ENCODE measurements at places on chromosomes 1 and 21. TPM values are rescaled to one million over a fixed set of nuclear protein-coding genes. Genes with fewer than 3 reads are reported as not detected.

Gene OR2T2
- total RNA-seq: not detected

Gene MROH9
- total RNA-seq: under 0.01 TPM

Gene CLCNKA
- total RNA-seq: not detected

Gene MYOG
- not detected for total RNA-seq

Gene SYF2
- total RNA-seq: 41.5 TPM

Gene SH2D1B
- not detected for total RNA-seq

Gene SAMD11
- 7.7 TPM for total RNA-seq

Gene CCDC17
- total RNA-seq: 1.5 TPM

Gene TRAPPC3
- total RNA-seq: 93.4 TPM

Gene BARHL2
- not detected for total RNA-seq

Gene TMEM200B
- 10.6 TPM for total RNA-seq

Gene C4BPA
- total RNA-seq: not detected
